ENCODE measurements at places on chromosomes 13 and 19.

- no peak for DNase-seq
Measured at GRCh38 chr13:34623331-34623730, 318.7 kb upstream of the NBEA start.

DNA sequence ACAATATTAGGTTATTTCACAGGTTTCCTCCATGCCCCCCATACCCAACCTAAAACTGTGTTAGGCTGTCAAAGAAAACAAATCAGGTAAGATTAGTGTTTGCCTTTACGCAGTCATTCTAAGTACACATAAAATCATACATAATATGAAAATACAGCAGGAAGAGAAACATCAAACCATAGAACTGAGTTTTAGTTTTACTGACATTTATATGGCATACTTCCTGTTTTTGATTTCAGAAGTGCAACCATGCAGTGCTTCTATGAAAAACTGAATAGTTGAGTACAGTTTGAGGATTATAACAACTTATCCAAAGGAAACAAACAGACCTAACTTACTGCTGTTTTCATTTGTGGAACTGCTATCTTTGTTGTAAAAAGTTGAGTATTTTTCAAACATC lies 91.3 kb downstream of the KCNRG start:
- DNase-seq: no peak

DNA sequence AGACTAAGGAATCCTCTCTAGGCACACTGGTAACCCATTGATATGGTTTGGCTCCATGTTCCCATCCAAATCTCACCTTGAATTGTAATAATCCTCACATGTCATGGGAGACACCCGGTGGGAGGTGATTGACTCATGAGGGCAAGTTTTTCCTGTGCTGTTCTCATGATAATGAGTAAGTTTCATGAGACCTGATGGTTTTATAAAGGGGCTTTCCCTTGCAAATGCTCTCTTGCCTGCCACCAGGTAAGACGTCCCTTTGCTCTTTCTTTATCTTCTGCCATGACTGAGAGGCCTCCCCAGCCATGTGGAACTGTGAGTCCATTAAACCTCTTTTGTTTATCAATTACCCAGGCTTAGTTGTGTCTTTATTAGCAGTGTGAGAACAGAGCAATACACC lies 81.4 kb upstream of the GPC6 start:
- DNase-seq: no peak

GRCh38 chr13:55816976-55817601 lies 1323.6 kb upstream of the PRR20A start:
- DNase-seq: no peak

DNA sequence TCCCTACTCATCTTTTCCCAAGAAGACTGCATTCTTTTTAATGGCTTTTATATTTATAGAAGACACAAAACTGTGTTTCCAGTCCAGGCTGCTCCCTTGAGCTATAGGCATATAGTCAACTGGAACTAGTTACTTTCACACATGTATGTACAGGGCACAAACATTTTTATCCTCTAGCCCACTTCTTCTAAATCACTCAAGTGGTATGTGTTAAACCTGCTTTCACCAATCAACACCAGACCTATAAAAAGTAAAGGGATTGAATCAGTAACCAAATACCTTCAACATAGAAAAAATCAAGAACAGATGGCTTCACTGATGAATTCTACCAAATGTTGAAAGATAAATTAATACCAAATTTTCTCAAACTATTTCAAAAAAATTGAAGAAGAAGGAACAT lies 584.2 kb upstream of the SLITRK1 start:
- DNase-seq: no peak

DNA sequence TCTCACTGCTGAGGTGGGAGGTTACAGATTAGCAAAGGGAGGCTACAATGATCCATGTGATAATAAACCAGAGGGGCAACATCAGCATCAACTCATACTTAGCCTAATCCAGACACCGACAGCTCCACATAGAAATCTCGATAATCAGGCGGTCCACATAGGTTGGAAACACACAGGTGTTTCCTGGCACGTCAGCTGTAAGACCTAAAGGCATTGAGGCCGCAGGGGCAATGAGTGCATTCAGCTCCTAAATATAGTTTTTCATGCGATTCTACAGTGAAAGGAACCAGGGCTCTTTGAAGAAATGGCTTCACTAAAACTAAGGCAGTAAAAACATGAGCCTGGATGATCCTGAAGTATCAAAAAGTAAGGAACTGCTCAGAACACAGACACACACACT lies 19.3 kb downstream of the PLPP2 start:
- no peak for DNase-seq

GRCh38 chr13:30576528-30576927 lies 41.2 kb upstream of the USPL1 start:
- DNase-seq: peak; percentile 75

DNA sequence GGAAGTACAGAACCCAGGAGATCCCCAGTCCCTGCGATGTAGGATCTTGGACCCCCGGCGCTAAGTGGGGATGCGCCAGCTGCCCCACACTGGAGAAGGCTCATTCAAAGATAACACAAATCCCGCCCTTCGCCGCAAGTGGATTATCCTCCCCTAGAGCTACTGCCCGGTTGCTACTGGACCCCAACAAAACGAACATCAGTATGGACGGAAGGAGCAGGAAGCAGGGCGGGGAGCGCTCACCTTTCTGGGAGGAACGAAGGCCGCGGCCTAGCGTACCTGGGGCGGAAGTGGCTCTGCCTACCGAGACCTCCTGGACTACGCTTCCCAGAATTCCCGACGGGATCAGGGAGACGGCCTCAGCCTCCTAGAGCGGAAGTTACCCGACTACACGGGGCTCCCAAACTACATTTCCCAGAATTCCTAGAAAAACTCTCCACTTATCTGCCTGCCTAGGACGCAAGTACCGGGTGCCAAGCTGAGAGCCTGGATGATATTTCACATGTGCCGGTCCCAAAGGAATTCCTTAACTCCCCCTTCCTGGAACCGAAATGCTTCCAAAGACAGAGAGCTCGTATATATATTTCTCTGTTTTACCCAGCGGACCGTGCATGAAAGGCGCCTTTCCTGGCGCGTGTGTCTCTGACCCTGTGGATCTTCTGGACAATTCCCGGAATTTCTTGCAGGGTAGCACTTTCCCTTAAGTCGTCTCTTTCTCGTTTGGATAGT lies at the start of gene ZNF112:
Gene ZNF112 (minus strand): TSS at position 298 of the 729 bp plus-strand sequence. CDS start 16,141 bp downstream, outside the sequence.
- DNase-seq: peak; percentile 19

DNA sequence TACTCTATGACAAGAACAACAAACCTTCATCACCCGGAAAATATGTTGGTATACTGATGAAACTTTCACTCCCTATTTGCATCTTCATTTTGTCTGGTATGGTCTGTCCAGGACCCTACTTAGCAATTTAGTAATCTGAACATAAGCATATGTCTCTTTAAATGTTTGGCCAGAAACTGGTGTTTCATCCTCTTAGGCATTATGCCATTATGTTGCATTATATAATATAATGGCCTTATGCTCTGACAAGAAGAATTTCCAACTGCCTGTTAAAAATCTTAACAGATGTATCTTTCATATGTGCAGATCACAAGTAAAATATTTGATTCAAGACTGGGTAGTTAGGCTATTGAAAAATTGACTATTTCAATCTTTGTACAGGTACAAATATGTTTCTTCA lies 610.6 kb upstream of the PRR20A start:
- DNase-seq: no peak

GRCh38 chr19:290372-291005 lies 714 bp downstream of the PLPP2 start:
- peak; percentile 47 for DNase-seq

- no peak for DNase-seq
Measured at GRCh38 chr13:83423381-83423780, 458.9 kb downstream of the SLITRK1 start.

GRCh38 chr19:45103156-45103507 lies 10.2 kb downstream of the PPP1R37 start:
- peak; percentile 65 for DNase-seq

- DNase-seq: no peak
Measured at GRCh38 chr13:41563984-41564365, 106.6 kb downstream of the RGCC start.

- no peak for DNase-seq
Measured at GRCh38 chr19:7153022-7153421, 83.5 kb downstream of the ZNF557 start.

GRCh38 chr13:75263741-75264407 lies 218.1 kb downstream of the TBC1D4 start:
- DNase-seq: no peak

GRCh38 chr19:38741670-38742069 lies 2.6 kb downstream of the CAPN12 start:
- no peak for DNase-seq

- DNase-seq: peak; percentile 90
Measured at GRCh38 chr19:48858984-48859710, 9.3 kb downstream of the PLEKHA4 start.

DNA sequence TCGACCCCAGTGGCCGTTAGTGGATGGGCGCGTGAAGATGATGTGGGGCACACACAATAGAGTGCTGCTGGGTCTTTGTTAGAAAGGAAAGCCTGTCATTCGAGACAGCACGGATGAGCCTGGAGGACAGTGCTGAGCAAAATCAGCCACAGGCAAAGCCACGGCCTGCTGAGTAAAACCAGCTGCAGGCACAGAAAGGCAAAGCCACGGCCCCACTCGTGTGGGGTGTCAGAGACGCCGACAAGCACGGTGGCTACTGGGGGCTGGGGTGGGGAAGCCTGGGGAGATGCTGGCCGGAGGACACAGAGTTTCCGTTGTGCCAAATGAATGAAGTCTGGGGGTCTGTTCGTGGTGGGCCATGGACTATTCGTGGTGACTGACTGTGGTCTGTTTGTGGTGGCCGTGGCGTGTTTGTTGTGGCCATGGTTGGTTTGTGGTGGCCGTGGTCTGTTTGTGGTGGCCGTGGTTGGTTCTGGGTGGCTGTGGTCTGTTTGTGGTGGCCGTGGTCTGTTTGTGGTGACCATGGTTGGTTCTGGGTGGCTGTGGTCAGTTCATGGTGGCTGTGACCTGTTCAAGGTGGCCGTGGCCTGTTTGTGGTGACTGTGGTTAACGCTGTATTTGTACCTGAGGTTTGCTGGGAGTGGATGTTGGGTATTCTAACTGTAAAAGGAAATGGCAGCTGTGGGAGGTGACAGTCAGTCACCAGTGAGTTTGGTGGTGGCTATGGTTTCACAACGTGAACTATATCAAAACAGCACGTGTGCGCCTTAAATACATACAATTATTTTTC lies 36.3 kb downstream of the MCF2L start:
- DNase-seq: no peak

- DNase-seq: no peak
Measured at GRCh38 chr13:34464011-34464410, 478.1 kb upstream of the NBEA start.

- no peak for DNase-seq
Measured at GRCh38 chr13:109419896-109420295, 366.5 kb downstream of the IRS2 start.

GRCh38 chr13:31538067-31539042 lies 201.0 kb upstream of the RXFP2 start:
- no peak for DNase-seq

DNA sequence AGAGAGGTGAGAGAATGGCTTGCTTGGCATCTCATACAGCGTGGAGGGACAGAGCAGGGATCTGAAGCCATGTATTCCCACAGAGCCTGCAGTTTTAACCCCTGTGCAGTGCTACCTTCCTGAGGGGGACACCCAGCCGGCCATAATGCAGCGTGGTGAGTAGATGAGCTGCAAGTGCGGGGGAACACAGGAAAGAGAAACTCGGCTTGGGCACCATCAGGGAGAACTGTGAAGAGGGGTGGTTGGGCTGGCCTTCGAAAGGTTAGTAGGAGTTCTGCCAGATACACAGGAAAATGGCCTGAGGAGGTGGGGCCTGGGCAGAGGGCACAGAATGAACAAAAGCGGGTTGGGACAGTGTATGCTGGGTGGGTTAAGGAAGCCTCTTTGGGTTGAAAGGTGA lies 88.3 kb downstream of the SIPA1L3 start:
- no peak for DNase-seq

- DNase-seq: no peak
Measured at GRCh38 chr19:51421229-51422052, 4.0 kb upstream of the SIGLEC10 start.
